H4 (cell line): ENCODE measurements at places on chromosomes 11 and 22. TPM values are rescaled to one million over a fixed set of nuclear protein-coding genes. Genes with fewer than 3 reads are reported as not detected.

The GLB1L3 gene
- total RNA-seq = 1.6 and 1.7 TPM in 2 replicates

The OR51B4 gene
- total RNA-seq = 1.1 and 6.9 TPM in 2 replicates

The MMP13 gene
- total RNA-seq = 14.9 and 15.8 TPM in 2 replicates

The BAIAP2L2 gene
- not detected in 2 replicates for total RNA-seq

The CXCR5 gene
- total RNA-seq = not detected in 2 replicates

The WBP2NL gene
- total RNA-seq = not detected in 2 replicates

The FIBIN gene
- 5.7 and 7.4 TPM in 2 replicates for total RNA-seq

The WNT11 gene
- 0.76 TPM in 1 of 2 replicates, not detected in the other for total RNA-seq

The OR10A3 gene
- not detected in 2 replicates for total RNA-seq

The DDI1 gene
- total RNA-seq = not detected in 2 replicates

The KCNJ11 gene
- total RNA-seq = 0.12 TPM in 1 of 2 replicates, not detected in the other

The MRPL48 gene
- total RNA-seq = 46.7 and 167 TPM in 2 replicates

The KCNA4 gene
- total RNA-seq = 0.06 and 0.23 TPM in 2 replicates

The GPR83 gene
- total RNA-seq = 0.06 TPM in 1 of 2 replicates, not detected in the other

The PATE2 gene
- total RNA-seq = not detected in 2 replicates

The VPS11 gene
- total RNA-seq = 13.8 and 19.2 TPM in 2 replicates

The HEPHL1 gene
- total RNA-seq = not detected in 2 replicates

The TSPAN32 gene
- total RNA-seq = 0.81 and 4.0 TPM in 2 replicates

The TCF20 gene
- 17.8 and 23.5 TPM in 2 replicates for total RNA-seq

The LMO2 gene
- 1.4 and 1.5 TPM in 2 replicates for total RNA-seq

The DDIAS gene
- total RNA-seq = 12.2 and 18.7 TPM in 2 replicates

The CARD18 gene
- total RNA-seq = not detected in 2 replicates

The SHISAL1 gene
- 7.0 and 8.2 TPM in 2 replicates for total RNA-seq

The KRTAP5-8 gene
- total RNA-seq = not detected in 2 replicates

The CRYBB2 gene
- 0.51 and 1.6 TPM in 2 replicates for total RNA-seq

The CHST1 gene
- 0.95 and 2.0 TPM in 2 replicates for total RNA-seq

The SULT4A1 gene
- total RNA-seq = 0.33 TPM in 1 of 2 replicates, not detected in the other
